ENCODE measurements at places on chromosomes 13 and 19.
A peak's percentile ranks its signal among the peaks of the same experiment; 100 is the strongest.

DNA sequence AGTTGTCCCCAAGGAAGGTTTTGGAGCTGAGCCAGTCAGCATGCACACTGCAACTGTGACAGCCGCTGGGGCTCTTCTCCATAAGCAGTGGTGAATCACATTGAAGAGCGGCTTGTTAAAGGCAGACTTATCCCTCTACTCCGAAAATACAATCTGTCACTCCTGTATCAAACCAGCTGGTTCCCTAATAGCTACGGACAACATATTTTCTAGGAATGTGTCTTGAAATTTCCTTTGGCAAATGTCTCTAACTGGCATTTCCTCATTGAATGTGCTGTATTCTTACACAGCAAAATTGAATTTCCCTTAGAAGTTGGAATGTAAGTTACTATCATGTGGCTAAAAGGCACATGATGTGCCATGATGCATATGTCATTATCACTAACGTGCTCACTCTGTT lies 104.0 kb upstream of the GPR12 start:
- no peak for DNase-seq

DNA sequence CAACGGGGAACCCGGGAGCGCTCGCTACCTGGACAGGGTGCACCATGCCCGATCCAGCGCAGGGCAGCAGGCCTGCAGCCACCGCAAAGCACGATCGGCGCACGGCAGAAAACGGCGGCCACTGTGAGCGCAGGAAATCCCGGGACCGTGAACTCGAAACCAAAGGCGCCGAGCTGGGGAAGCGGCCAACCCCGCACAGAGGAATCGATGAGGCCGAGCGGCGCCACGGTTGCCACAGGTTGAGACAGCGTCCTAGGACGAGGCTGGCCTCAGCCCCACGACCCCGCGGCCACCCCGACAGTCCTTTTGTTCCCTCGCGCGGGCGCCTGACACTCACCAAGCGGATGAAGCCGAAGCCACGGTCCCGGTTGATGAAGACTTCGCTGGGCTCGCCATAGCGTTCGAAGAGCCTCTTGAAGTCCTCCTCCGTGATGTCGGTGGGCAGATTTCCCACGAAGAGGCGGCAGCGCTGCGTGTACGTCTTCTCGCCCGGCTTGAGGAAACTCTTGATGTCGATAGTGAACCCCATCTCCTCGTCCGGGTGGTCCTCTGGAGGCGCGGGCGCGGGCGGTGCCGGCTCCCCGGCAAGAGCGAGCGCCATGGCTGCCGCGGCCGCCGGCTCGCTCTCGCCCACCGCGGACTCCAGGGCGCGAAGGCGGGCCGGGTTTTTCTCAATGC lies 557 bp downstream of the PSPC1 start:
- peak; percentile 81 for DNase-seq

DNA sequence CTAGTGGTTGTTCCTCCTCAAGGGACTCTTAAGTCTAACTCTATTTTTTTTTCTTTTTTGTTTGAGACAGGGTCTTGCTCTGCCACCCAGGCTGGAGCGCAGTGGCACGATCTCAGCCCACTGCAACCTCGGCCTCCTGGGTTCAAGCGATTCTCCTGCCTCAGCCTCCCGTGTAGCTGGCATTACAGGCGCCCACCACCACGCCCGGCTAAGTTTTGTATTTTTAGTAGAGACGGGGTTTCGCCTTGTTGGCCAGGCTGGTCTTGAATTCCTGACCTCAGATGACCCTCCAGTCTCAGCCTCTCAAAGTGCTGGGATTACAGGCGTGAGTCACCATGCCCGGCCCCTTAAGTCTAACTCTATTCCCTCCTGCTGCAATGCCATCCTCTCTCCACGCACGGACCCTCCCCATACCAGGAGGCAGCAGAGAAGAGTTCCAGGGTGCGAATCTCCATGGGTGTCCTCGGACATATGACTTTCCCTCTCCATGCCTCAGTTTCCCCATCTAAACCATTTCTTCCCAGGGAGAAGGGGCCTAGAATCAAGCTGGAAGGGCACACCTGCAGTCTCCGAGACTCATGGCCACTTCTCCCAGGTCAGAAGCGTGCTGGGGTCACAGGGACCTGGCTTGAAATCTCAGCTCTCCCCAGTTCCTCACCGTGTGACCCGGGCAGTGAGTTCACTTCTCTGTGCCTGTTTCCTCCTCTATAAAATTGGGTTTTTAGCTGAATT lies 6.0 kb upstream of the BCL3 start:
- DNase-seq, result no peak

GRCh38 chr19:44749292-44749691 lies 784 bp downstream of the BCL3 start:
- DNase-seq, result no peak

DNA sequence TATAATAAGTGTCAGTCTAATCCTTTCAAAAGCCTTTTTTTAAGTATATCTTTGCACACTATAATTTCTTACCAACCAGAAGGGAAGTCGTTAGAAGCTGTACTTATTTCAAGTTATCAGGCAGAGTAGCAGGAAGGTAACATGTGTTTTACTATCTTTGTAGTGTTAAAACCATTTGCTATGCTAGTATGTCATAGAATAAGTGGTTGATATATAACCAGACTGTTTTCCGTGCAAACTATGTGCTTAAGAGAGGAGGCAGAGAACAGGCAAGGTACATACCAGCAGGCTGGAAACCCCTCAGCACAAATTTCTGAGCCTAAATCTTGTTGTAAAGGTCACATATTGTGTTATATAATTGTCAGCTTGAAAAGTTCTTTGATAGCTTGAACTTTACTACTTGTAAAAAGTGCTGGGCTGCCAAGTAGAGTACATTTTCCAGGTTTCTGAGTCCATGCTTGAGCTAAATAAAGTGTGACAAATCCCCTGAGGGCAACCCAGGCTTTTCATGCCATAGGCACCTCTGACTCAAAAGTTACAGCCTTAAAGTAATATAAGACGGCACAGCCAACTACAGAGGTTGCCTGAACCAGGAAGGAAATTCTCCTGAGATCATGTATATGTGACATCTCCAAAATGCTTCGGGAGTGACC lies 1297.4 kb downstream of the PCDH9 start:
- DNase-seq, result no peak

DNA sequence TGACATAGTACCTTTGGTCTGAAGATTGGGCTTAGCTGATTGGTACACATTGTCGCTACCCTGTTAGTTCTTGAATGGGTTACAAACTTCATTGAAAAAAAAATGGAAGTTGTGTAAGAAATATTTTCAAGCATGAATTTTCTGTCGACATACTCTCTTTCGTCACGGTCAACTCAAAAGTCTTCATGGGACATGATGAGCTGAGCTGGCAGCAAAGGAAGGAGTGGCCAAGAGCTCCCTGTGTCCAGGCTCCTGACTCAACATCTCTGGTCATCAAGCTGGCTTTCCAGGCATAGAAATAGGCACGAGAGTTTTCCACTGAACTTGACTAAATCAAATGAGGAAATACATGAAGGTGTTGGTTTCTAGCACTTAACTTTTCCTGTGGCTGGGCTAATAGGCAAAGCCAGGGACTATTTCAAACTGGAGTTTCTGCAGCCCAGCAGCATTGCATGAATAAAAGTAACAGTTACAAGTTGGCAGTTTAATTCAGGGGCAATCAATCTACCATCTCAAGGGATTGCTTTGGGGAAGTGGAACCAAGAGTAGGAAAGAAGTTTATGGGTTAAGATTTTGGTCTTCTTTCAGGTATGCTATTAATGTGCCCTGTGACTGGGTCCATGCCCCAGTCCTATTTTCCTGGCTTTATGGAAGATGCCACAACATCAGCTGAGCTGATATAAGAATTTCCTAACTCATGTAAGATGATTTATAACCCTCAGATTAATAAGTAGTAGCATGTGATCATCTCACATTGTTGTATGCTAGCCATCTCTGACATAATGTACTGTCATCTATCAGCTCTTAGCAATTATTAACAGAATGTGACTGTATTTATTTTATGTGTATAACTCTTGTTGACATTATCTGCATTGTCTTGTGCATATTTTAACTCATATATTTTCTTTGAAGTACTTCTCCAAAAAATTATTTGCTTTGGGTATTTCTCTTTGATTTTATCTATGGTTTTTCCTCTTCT lies 385.8 kb downstream of the DLEU7 start:
- DNase-seq, result no peak

DNA sequence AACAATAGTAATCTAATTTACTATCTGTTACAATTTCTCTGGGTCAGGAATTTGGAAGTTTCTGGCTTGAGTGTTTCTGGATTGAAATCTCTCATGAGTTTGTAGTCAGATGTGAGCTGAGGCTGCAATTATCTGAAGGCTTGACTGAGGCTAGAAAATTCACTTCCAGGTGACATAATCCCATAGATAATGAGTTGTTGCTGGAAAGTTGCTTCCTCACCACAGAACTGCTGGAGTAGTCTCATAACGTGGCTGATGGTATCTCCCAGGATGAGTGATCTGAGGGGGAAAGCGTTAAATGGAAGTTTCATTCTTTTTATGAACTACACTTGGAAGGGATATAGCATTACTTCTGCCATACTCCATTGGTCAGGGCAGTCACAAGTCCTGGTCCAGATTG lies 15.3 kb upstream of the FPR3 start:
- no peak for DNase-seq

DNA sequence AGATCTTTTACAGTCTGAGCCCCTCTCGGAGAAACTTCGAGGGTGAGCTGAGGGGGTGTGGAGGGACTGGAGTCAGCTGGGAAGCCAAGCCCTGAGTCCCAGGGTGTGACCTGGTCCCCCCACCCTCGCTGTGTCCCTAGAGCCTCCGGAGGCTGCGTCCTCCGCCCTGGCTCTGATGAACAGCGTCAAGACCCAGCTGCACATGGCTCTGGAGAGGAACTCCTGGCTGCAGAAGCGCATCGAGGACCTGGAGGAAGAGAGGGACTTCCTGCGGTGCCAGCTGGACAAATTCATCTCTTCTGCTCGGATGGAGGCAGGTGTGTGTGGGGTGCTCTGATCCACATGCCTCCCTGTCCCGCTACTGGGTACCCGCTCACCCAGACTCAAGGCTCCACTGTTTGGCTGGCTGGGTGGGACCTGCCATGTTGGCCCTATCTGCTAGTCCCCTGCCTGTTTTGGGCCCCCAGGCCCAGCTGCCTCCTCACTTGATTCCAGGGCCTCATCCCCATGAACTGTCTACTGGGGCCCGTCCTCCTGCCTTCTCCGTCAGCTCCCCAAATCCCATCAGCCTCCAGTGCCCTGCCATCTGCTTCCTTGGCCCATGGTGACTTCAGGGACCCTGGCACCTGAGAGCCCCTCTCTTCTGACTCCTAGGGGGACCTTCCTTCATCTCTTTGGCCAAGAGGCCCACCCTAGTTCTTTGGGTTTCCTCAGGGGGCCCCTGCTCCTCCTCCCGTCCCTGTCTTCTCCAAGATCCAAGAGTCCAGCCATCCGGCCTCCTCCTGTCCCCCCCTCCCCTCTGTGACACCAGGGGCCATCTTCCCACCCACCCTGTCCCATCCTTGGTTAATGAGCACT lies 1.5 kb downstream of the CCDC106 start:
- no peak for DNase-seq

DNA sequence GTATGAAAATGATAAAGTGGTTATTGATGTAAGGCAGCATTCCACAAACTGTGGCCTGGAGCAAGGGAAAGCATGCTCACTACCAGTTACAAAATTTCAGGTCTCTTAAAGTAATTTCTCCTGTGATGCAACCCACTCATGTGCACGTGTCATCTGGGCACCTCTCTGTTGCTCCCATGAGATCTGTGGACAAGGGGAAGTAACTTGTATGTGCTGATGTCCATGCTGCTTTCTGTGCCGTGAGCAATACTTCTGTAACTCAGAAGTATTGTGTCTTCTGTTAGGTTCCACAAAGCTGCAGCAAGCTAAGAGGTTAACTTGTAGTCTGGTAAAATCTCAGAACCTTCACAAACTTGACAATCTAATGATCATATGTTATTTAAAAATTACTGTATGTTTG lies 930.0 kb upstream of the SLITRK6 start:
- DNase-seq, result no peak

- no peak for DNase-seq
Measured at GRCh38 chr13:65292488-65292901, 1937.6 kb downstream of the PCDH9 start.

- DNase-seq, result no peak
Measured at GRCh38 chr19:11172576-11172975, 17.0 kb upstream of the SPC24 start.

DNA sequence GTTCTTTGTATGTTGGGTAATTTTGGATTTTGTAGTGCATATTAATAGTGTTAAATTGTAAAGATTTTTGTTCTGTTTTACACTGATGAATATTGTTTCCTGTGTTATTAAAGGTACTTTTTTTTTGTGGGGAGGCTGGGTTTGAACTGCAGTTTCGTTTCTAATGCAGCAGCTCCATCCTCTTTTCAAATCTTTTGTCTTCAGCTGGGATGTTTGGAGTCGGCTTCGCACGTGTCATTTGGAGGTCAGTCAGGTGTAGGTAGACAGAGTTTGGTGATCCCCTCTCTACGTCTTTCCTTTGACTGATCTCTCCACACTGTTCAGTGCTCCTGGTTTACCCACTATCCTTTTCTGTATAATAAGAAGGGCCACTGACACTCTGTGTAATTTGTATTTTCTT lies 30.3 kb downstream of the TDRD3 start:
- no peak for DNase-seq

DNA sequence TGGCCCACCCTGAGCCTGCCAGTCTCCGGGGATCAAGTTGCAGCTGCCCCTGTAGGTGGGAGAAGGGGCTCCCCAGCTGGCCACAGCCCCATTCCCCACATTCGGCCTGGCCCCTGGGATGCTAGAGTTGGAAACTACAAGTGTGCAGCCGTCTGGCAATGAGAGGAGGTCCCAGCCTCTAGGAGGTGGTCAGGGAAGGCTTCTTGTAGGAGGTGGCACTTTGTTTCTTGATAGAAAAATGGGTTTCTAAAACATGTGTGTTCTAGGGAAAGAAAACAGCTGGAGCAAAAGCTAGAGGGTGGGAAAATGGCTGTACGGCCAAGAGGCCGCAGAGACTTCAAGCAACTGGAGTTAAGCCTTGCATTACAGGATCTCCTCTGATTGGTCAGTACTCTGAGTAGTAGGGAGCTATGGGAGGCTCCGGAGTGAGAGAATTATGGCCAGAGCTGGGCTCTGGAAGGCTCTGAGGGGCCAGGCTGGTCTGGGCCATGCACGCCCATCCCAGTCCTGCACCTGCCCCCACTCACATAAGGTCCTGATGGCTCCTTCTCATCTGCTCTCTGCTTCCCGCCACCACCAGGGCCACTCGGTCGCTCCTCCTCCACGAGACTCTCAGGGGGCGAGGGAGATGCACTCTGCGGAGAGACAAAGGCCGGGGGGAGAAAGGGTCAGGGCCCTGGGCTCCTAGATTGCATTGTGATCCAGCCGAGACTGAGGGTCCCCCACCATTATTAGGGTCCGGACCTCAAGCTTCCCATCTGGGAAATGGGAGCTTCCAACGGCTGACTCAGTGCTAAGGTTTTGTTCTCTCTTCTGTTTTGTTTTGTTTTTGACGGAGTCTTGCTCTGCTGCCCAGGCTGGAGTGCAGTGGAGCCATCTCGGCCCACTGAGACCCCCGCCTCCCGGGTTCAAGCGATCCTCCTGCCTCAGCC lies 13.7 kb downstream of the TLE2 start:
- DNase-seq, result no peak
